Umbilical cord (tissue), 2 donors: ENCODE measurements at places on chromosomes 7 and 10. TPM values are rescaled to one million over a fixed set of nuclear protein-coding genes. Genes with fewer than 3 reads are reported as not detected.

ECHDC3 gene
- 0.48 TPM for total RNA-seq

OR6V1 gene
- total RNA-seq, result 1.7 TPM

ENTPD1 gene
- total RNA-seq, result 141 TPM

TYSND1 gene
- 7.5 TPM for total RNA-seq

ADCY1 gene
- 4.6 TPM for total RNA-seq

CYP26A1 gene
- total RNA-seq, result 0.72 TPM

MMP21 gene
- total RNA-seq, result not detected

NKX1-2 gene
- not detected for total RNA-seq

KAZALD1 gene
- 11.8 TPM for total RNA-seq

KCND2 gene
- total RNA-seq, result 3.4 TPM

ENO4 gene
- 0.72 TPM for total RNA-seq

DKK1 gene
- 26.5 TPM for total RNA-seq

EBF3 gene
- total RNA-seq, result 3.6 TPM

NUTM2B gene
- 2.2 TPM for total RNA-seq

GPR146 gene
- total RNA-seq, result 14.9 TPM

WEE2 gene
- 1.9 TPM for total RNA-seq

C10orf105 gene
- 0.48 TPM for total RNA-seq

HABP2 gene
- total RNA-seq, result 0.24 TPM
